ENCODE measurements at places on chromosomes 1 and 21. TPM values are rescaled to one million over a fixed set of nuclear protein-coding genes. Genes with fewer than 3 reads are reported as not detected.

DNA sequence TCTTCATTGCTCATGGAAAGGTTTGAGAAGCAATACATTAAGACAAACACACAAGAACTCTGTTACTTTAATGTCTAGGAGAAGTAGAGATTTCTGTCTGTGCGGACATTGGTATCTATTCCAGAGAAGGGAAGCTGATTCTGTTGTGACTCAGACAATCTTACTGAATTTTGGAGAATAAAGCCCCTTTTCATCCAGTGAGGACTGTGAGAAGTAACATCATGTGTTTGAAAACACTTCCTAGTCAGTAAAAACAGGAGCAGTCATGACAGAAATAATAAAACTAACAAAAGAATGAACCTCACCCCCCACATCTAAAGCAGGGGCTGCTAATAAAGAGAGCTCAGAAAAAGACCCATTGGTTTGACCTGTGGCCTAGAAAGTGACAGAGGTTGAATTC lies 46.6 kb downstream of the NEK7 start:
- no peak for DNase-seq

DNA sequence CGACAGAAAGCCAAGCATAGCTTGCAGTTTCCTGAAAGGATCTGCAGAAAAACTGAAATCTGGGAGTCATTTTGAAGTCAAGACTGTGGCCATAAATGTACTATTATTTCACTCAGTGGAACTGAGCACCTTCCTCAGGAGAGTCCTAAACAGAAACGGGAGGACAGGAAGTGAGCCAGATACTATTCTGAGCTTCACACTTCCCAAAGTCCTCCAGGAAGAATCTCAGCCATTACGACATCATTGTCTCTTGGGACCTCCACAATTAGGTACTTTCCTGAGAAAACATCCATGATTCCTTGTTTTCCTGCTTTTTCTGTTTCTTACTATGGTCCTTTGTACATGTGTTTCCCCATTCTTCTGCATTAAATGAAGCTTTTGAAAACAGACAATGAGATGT lies 299.2 kb upstream of the USP25 start:
- DNase-seq = no peak

GRCh38 chr1:233790662-233791371 lies 113.7 kb upstream of the SLC35F3 start:
- DNase-seq = no peak

Gene FCRL6
- total RNA-seq = 0.29 TPM

Data from posterior vena cava (tissue), 2 donors.